ENCODE measurements at places on chromosomes 1 and 21. TPM values are rescaled to one million over a fixed set of nuclear protein-coding genes. Genes with fewer than 3 reads are reported as not detected.

DCST1 gene
- not detected for total RNA-seq

- DNase-seq: peak; percentile 83
These were observed 145.5 kb upstream of the NRIP1 start for GRCh38 chr21:15210235-15210678.

SLC45A3 gene
- total RNA-seq: 8.6 TPM

MFAP2 gene
- 14.8 TPM for total RNA-seq

GRCh38 chr1:243742819-243743218 lies 107.2 kb downstream of the AKT3 start:
- no peak for DNase-seq

DNA sequence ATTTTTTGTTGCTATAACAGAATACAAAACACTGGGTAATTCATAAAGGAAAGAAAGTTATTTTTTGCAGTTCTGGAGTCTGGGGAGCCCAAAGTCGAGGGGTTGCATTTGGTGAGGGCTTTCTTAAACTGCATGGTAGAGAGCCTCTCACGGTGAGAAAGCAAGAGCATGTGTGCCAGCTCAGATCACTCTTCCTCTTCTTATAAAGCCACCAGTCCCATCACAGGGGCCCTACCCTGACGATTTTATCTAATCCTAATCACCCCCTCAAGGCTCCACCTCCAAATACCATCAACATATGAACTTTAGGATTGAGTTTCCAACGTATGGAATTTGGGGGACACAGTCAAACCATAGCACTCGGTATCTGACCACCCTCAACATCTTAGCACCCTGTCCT lies 1.0 kb upstream of the STRIP1 start:
- no peak for DNase-seq

GRCh38 chr1:67299296-67299695 lies 8.4 kb upstream of the IL12RB2 start:
- no peak for DNase-seq

SLFNL1 gene
- total RNA-seq: 2.8 TPM

DNA sequence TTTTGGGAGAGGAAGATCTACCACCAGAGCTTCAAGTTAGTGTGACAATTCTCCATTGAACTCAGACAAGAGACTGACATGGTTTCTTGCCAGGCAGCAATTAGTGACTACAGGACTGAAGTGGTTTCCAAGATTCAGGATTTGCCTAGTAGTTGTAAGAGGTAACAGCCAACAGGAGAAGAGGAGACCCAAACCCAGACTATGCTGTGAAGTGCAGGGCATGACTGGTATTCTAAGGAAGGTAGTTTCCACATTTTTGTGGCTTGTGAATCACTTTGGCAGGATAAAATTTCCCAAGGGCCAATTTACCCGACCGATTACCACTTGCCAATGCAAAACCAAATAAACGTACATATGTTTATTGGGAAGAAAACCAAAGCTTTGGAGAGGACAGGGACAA lies 14.7 kb upstream of the RAP1A start:
- DNase-seq: no peak

MNDA gene
- 45.5 TPM for total RNA-seq
